Activated T-helper 9 cell treated with anti-CD3 and anti-CD28 coated beads, Interleukin-2, amount 50 U/mL, for 16 hours (primary cell): ENCODE measurements at places on chromosomes 5 and 9.

GRCh38 chr9:86721843-86722705 lies 225.2 kb downstream of the GAS1 start:
- no peak for DNase-seq

DNA sequence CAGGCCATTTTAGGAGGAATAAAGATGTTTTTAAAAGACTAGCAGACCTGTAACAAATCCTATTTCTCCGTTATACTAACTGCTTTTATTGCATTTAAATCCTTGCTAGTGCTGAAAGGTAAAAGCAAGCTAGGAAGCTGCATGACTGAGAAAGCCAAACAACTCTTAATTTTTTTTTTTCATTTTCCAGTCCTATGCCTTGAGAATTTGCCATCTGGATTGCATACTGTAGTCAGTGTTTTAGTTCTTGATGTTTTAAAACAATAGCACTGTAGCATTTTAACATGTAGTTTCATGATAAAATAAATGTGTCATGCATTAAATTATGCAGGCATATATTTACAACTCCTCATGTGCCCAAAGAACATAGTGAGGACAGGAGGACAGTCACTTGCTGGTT lies 108.4 kb upstream of the FGF10 start:
- DNase-seq: no peak

DNA sequence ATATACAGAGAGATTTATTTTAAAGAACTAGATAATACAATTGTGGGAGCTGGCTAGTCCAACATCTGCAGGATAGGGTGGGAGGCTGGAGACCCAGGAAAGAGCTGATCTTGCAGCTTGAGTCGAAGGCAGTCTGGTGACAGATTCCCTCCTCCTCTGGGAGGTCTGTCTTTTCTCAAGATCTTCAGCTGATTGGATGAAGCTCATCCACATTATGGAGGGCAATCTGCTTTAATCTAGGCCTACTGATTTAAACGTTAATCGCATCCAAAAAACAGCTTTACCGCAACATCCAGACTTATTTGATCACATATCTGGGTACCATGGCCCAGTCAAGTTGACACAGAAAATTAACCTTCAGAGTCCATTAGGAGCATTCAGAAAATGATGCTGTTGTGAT lies 168.1 kb downstream of the ATPSCKMT start:
- no peak for DNase-seq

- DNase-seq: no peak
Measured at GRCh38 chr9:14031060-14031414, 282.9 kb downstream of the NFIB start.

DNA sequence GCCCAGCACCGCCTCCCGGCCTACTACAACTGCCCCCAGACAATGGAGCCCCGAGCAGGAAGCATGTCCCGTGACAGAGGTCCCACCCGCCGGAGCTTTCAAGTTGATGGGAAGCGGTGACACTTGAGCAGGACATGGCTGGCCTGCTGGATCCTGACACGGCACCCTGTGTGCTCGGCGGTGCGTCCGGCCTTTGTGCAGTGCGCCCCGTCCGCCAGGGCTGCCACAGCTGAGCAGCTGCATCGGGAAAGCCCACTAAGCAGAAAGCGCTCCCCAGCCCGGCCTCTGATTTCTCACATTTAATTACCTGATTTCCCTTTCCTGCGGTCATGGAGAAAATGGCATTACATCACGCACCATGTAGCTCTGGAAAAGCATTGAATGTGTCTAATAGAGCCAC lies 611.9 kb downstream of the IRX1 start:
- no peak for DNase-seq

GRCh38 chr5:14250748-14251701 lies 107.9 kb downstream of the TRIO start:
- DNase-seq: no peak

- DNase-seq: no peak
Measured at GRCh38 chr5:126358525-126358924, 64.7 kb upstream of the GRAMD2B start.

GRCh38 chr5:149800633-149801032 lies 70.5 kb downstream of the PPARGC1B start:
- DNase-seq: no peak

GRCh38 chr9:70049236-70049635 lies 5.6 kb downstream of the MAMDC2 start:
- no peak for DNase-seq

- no peak for DNase-seq
Measured at GRCh38 chr5:7208938-7209337, 187.0 kb upstream of the ADCY2 start.

GRCh38 chr9:137728444-137729311 lies 109.9 kb downstream of the EHMT1 start:
- no peak for DNase-seq

GRCh38 chr9:12178634-12179033 lies 514.6 kb upstream of the TYRP1 start:
- no peak for DNase-seq

DNA sequence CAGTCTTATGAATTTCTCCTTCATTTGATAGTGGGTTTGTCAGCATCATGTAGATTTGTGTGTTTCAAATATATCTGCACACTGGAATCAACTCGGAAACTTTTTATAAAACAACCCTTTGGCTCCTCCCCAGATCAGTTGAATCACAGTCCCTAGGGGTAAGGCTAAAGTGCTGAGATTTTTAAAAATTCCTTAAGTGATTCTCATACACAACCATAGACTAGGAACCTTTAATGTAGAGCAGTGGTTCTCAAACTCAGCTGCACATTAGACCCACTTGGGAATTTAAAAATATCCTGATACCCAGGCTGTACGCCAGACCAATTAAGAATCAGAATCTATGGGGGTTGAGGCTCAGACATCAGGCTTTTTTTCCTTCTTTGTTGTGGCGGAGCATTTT lies 17.5 kb upstream of the JAK2 start:
- DNase-seq: no peak

- no peak for DNase-seq
Measured at GRCh38 chr5:147956064-147956841, 49.9 kb upstream of the C5orf46 start.

DNA sequence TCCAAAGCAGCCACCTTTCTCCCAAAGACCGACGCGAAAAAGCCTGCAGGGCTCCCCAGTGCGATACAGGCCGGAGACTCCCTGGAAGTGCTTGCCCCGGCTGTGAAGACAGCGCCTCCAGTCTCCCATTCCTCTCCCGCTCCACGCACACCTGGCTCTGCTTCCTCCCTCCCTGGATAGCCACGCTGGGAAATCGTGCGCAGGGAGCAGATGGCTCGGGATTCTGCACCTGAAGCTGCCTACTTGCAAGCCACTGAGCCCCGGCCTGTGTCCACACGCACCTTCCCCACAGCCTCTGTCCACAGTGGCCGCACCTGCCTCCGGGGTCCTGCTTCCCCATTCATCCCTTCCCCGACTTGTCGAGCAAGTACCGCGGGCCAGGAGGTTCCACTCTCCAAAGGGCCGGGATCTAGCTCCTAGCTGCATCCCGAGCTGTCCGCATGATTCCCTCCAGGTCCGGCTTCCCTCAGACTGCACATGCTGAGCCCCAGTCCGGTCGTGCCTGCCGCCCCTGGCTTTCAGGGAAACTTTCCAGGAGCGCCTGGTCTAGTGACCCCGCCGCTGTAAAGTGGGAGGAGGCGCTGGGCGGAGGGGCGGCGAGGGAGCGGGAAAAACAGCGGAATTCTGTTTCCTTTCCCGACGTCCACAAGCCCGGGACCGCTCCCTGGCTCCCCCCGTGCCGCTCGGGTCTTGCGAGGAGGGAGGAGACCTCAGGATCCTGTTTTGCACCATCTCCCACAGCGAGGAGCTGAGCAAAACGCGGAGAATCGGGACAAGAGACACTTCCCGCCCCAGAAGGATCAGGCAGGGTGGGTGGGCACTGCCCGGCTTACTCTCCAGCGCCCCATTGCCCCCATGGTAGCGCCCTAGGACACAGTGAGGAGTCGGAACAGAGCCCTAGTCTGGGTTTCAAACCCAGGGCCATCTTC lies 2.0 kb downstream of the SEMA6A start:
- no peak for DNase-seq

GRCh38 chr5:125607018-125607417 lies 816.2 kb upstream of the GRAMD2B start:
- no peak for DNase-seq

DNA sequence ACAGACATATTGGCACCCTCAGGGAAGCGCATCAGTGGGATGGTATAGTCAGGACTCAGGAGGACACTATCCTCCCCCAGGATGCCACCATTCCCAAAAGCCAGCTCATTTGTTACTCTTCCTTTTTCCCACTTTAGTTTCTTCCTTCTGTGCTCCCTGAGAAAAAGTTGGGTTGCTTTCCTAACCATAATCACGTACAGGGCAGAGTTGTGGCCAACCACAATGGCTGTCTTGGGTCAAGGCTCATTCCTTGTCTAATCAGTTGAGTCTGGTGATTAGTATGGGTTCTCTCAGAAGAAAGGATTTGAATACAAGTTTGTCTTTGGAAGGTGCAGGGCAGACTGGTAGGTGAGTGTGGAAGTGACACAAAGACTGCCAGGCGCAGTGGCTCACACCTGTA lies 26.6 kb upstream of the ATP6V1G1 start:
- DNase-seq: no peak

GRCh38 chr5:147712019-147712418 lies 70.5 kb downstream of the JAKMIP2 start:
- no peak for DNase-seq

- no peak for DNase-seq
Measured at GRCh38 chr9:119634006-119634405, 264.8 kb upstream of the BRINP1 start.

DNA sequence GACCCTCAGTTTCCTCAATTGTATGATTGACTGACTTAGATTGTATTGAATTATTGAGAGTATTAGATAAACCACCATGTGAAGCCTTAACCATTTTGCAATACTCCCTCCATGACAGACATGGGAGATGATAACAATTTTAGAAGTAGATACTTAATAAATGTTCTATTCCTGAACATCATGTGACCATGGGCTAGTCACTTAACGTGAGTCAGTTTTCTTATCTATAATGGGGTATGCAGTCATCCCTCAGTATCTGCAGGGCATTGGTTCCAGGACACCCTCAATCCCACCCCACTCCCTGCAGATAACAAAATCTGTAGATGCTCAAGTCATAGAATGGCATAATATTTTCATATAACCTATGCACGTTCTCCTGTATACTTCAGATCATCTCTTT lies 31.0 kb downstream of the SNX18 start:
- DNase-seq: no peak

GRCh38 chr5:171236651-171237050 lies 72.4 kb upstream of the TLX3 start:
- no peak for DNase-seq

- DNase-seq: no peak
Measured at GRCh38 chr5:79800979-79801827, 111.6 kb downstream of the CMYA5 start.

- no peak for DNase-seq
Measured at GRCh38 chr9:36245906-36246305, 12.3 kb downstream of the GNE start.

- DNase-seq: no peak
Measured at GRCh38 chr9:130763331-130764171, 70.0 kb downstream of the EXOSC2 start.

- no peak for DNase-seq
Measured at GRCh38 chr5:147780924-147781573, 1.5 kb downstream of the JAKMIP2 start.

GRCh38 chr9:71487061-71487460 lies 281.3 kb downstream of the CEMIP2 start:
- DNase-seq: no peak

DNA sequence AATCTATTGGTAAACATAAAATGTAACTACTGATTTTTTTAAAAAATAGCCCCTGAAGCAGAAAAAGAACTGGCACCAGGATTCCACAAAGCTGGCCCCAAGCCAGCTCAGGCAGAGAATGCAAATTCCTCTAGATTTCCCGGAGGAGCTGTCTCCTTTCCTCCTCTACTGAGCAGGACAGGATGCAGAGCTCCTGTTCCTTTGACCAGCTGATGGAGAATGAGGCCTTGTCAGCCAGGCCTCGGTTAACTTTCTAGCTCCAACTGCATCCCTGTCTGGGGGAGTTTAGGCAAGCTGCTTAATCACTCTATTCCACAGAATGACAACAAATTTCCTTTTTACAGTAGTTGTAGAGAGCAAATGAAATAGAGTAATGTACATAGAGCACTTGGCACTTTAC lies 155.5 kb downstream of the GNAQ start:
- DNase-seq: no peak

- DNase-seq: no peak
Measured at GRCh38 chr9:109254317-109254716, 66.5 kb downstream of the EPB41L4B start.

- DNase-seq: no peak
Measured at GRCh38 chr9:101683236-101683635, 55.2 kb downstream of the GRIN3A start.

DNA sequence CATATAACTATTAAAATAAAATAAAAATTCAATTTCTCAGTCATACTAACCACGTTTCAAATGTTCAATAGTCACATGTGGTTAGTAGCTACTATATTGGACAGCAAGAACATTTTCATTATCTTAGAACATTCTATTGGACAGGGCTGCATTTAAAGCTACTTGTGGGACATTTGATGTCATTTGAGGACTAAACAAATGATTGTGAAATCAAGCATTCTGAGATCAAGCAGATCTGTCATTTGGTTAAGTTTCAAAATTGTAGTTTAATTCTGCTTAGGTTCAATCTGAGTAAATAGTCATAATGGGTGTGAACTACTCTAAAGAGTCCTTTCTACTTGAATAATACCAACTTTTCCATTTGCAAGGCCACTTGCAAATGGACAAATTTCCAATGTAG lies 226.9 kb upstream of the C9orf72 start:
- no peak for DNase-seq

GRCh38 chr5:142627383-142628217 lies 58.3 kb downstream of the FGF1 start:
- no peak for DNase-seq

- DNase-seq: no peak
Measured at GRCh38 chr9:84300271-84300670, 40.3 kb downstream of the SLC28A3 start.

GRCh38 chr5:148206620-148207019 lies 3.8 kb downstream of the SPINK6 start:
- DNase-seq: no peak

GRCh38 chr5:129410488-129410887 lies 49.6 kb upstream of the ADAMTS19 start:
- no peak for DNase-seq

- no peak for DNase-seq
Measured at GRCh38 chr9:126490214-126490631, 123.5 kb upstream of the LMX1B start.

DNA sequence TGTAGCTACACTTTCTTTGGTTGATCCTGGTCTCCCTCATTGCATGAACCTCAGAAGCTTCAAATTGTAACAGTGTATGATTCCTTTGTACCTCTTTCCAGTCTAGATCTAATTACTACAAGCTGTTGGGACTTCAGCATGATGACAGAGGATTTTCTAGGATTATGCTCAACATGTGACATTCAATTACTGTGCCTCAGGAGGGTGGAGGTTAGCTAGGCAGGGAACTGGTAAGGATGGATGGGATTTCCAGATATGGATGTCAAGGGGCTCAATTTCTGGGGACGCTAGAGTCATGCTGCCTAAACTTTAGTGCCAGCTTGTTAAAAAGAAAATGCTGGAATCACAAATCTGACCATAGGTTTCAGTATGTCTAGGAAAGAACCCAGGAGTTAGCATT lies 29.2 kb upstream of the GLRA1 start:
- DNase-seq: no peak
